ENCODE measurements at places on chromosomes 4 and X.

- no peak for DNase-seq
Measured at GRCh38 chr4:1318488-1319213, 28.4 kb upstream of the UVSSA start.

GRCh38 chr4:55326629-55327028 lies 19.4 kb upstream of the SRD5A3 start:
- no peak for DNase-seq

DNA sequence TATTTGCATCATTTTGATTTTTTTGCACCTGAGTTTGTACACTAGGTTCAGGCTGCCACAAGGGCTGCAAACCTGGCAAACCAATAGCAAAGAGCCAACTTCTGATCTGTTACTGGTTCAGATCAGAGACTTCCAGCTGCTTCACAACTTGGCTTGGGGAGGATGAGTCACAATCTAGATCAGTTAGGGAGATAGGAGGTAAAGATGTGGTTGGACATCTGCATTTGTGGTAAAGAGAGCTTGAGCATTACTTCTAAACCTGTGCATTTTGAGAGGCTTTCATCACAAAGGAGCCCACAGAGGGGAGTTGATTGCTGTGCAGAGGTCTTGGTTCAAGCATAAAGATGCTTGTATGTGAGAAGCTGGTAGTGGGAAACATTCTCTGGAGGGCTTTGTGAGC lies 34.5 kb downstream of the LINC00632 start:
- no peak for DNase-seq

DNA sequence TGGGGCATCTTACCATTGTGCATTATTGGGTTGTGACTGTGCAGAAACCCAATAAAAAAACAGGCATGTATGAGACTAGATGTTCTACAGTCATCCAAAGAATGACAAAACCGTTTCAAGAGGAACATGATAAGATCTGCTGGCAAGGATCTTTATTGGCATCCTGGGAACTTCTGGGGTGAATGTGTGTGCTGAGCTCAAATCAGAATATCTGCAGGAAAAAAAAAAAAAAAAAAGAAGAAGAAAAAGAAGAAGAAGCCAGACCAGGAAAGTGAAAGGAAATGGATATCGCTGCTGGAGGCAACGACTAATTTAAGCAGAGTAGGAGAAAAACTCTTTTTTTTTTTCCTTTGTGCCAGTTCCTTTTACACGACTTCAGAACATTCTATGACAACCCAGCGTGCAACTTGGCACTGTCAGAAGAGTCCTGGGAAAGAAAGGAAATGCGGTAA lies 484.2 kb upstream of the BOD1L1 start:
- no peak for DNase-seq

DNA sequence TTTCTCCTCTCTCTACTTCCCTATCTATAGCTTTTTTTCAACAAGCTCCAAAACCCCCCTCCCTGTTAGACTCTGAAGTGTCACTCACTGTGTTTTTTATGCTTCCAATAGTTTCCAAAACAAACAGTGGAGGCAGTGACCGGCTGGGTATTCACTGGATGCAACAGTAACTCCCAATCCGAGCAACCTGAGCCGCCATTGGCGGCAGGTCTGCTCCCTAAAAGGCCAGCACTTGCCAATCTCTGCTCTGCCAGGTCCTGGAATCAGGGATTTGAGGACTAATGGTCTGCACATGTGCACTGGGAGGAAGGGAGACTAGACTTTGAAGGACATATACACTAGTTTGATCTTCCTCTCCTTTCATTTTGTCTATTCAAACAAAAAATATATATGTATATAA lies 7.1 kb downstream of the TBX22 start:
- DNase-seq = no peak

GRCh38 chr4:118346495-118346894 lies 6.3 kb downstream of the PRSS12 start:
- DNase-seq = no peak

GRCh38 chr4:70802928-70803580 lies 36.6 kb downstream of the GRSF1 start:
- DNase-seq = no peak

- DNase-seq = no peak
Measured at GRCh38 chr4:62252728-62253127, 1052.6 kb downstream of the ADGRL3 start.
